ENCODE measurements at places on chromosomes 11 and 22.

DNA sequence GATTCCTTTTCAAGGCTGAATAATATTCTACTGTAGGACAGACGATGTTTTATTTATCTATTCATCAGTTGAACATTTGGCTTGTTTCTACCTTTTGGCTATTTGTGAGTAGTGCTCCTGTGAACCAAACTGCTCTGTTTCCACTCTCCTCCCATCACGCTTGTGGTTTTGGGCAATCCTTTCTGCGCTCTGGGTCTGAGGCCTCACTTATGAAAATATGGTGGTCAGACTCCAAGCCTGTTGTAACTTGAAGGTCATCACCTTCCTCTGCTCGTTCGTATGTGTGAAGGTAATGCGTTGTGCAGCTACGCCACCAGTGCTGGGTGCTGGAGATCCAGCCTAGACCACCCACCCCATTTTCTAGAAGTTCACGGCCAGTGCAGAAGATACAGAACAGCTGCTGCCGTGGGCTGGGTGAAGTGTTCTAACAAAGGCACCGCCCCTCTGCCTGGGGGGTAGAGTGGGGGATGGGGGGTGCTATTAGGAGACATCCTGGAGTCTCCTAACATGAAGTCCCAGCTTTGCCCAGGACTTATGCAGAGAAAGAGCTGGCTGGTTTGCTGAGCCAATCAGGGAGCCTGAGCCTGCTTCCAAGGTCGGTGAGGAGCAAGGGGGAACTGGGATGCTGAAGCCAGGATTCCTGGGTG lies 21.0 kb downstream of the PTPN5 start:
- no peak for DNase-seq

- no peak for DNase-seq
Observed at GRCh38 chr11:27571154-27571810, 64.7 kb upstream of the LIN7C start.

DNA sequence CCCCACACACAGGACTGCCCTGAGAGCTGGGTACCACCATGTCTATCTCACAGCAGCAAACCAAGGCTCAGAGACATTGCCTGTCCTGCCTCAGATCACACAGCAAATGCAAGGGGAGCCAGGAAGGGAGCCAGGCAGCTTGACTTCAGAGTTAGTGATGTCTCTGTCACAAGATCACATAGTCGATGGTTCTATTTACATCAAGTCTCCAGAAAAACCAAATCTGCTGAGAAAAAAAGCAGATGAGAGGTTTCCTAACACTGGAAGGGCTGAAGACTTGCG lies 16.1 kb downstream of the SCUBE1 start:
- no peak for DNase-seq

DNA sequence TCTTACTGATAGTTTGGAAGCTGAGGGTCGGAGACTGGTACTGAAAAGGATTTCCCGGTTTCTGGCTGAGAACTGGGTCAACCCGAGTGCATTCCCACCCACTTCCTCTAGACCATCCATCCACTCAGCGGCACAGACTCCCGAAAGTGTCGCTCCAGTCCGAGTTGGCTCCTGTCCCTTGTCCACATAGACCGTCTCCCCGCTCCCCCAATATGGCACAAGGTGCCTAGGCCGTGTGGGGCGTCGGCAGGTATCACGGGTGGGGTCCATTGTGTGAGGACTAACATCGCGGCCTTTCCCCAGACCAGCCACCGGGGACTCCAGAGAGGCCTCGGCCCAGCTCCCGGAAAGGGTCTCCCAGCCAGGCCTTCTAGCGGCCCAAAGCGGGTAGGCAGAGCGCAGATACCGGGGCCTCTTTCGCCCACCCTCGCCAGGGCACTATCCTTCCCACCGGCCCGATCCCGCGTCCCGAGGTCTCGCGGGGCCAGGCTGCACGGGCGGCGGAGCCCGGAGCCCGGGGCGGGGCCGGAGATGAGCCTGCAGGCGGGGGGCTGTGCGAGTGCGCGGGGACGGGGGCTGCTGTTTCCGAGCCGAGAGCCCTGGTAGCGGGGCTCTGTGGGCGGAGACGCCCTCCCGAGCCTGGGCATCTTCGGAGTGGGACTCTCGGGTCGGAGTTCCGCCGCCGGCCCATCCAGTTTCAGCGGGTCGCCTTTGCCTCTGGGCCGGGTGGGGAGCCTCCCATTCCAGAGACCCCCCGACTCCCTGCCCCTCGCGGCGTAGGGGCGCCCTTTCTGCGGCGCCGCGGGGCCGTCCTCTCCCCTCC lies 21.1 kb downstream of the SERPINH1 start:
- DNase-seq = no peak

GRCh38 chr22:49302530-49302929 lies 525.1 kb downstream of the BRD1 start:
- no peak for DNase-seq

GRCh38 chr11:16793511-16793910 lies 55.1 kb downstream of the C11orf58 start:
- no peak for DNase-seq

DNA sequence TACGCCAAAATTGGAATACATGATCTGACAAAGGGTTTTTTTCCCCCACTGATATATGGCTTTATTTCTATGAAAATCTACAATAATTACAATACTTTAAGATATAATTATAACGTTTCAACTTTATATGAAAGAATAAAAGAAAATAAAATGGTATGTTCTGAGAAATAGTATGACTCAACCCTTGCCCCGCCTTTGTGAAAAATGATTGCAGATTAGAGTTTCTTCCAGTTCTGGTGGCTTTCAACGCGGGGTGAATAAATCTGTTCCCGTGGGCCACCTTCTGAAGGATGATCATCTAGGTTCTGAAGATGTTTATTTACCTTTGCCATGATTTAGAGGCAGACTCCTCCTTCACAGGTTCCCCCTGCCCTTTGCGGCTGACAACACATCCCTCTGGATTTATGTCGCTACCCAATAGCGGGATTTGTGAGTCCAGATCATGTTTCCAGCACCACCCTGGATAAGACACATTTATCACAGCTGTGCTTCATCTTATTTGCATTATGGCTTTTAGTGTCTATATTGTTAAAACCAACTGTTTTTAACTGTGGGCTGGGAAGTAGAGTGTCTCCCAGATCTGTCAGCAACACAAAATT lies 607.0 kb upstream of the KIRREL3 start:
- no peak for DNase-seq

DNA sequence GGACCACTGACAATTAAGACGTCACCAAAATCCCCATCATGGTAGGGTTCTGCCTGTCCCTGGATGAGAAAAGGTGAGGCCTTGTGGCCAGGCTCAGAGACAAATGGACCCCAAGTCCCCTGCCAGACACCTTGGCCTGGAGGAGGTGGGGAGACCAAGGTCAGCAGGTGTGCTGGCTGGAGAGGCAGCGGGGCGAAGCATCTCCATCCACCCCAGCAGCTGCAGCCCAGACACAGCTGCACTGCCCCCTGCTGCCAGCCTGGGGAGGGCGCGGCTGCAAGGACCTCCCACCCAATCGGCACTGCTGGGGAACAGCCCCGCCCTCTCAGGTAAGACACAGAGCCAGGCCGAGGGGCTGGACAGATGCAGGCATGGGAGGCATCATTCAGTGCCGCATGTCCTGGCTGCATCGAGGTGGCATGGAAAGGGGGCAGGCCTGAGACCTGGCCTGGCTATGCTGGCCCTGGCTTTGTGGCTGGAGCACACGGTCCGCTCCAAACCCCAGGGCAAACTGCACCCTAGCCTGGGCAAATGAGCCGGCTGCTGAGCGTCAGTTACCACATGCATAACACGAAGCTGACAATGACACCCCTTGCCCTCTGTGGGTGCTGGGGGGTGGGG lies 12.2 kb upstream of the MFNG start:
- DNase-seq = no peak

- no peak for DNase-seq
Observed at GRCh38 chr11:125132071-125132470, 20.6 kb upstream of the TMEM218 start.

DNA sequence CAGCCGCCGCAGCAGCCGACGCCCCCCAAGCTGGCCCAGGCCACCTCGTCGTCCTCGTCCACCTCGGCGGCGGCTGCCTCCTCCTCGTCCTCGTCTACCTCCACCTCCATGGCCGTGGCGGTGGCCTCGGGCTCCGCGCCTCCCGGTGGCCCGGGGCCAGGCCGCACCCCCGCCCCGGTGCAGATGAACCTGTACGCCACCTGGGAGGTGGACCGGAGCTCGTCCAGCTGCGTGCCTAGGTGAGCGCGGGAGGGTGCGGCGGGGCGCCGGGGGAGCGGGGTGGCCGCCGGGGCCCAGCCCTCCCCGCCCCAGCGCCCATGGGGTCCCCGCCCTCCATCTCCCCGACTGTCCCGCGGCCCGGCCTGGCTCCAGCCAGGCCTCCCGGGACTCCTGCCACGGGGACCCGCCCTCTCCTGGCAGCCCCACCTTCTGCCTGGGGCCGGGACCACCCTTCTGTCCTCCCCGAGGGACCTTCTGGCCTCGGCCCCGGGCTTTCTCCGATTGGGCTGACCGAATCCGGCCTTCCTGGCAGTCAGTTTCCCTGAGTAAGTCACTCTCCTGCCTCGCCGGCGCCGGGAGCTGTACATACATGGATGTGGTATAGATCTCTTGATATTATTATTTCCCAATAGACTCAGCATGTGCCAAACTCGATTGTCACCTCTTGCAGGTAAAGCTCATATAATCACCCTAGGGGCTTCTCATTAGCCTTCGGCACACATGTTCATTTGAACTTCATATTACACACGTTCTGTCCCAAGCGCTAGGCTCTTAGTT lies 720 bp downstream of the PACS1 start:
- no peak for DNase-seq

DNA sequence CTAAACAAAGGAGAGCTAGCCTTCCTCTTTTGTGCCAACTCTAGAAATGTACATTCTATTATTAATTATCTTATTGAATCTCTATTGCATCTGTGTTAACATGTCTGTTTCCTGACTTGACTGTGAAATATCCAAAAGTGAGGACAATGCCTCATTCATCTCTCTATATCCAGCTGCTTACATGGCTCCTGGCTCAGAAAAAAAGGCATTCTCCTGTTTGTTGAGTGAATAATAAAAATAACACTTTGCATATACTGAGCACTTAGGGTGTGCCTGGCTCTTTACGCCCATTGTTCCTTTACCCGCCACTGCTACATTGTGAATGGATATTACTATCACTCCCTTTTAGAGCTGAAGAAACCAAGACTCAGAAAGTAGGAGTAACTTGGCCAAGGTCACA lies 19.9 kb downstream of the NRXN2 start:
- DNase-seq = no peak

DNA sequence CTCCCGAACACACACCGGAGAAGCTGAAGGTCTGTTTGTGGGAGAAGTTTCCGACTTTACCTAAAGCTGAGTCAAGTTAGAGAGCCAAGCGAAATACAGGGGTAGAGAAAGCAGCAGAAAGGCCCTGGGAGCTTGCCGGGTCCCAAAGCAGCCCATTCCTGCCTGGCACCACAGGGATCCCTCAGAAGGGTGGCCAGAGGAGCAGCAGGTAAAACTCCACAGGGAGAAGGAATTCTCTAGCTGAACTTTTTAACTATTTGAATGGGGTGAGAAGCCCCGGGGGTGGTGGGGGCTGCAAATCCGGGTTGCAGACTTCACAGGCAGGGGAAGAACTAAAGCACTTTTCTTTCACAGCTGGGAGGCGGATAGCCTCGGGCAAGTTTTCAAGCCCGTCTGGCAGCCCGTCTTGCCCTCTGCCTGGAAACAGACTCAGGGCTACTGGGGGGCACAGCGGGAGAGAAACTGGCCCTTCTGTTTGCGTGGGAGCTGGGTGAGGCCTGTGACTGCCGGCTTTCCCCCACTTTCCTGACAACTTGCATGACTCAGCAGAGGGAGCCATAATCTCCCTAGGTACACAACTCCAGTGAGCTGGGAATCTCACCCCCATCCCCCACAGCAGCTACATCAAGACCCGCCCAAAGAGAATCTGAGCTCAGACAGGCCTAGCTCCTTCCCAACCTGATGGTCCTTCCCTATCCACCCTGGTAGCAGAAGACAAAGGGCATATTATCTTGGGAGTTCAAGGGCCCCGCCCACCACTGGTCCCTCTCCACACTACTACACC lies 311.0 kb downstream of the SBF2 start:
- DNase-seq = peak; percentile 31

DNA sequence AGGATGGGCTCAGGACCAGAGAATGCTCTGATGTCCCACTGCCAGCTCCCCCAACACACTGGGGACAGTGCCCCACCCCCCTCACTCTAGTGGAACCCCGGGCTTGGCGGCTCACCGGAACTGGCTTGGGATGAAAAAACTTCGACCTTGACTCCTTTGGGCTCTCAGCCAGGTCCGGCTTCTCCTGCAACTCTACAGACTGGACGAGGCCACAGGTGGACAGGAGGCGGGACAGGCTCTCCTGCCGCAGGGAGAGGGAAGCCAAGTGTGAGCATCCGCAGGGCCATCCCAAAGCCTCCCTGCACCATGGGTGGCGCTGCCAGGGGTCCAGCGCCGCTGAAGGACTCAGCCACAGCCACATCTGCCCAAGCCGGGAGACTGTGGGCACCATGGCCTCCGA lies 3.7 kb downstream of the RRP7A start:
- no peak for DNase-seq

- DNase-seq = no peak
Observed at GRCh38 chr11:69278091-69278867, 15.7 kb upstream of the MYEOV start.

GRCh38 chr22:20237480-20238440 lies 30.4 kb downstream of the RTN4R start:
- no peak for DNase-seq

DNA sequence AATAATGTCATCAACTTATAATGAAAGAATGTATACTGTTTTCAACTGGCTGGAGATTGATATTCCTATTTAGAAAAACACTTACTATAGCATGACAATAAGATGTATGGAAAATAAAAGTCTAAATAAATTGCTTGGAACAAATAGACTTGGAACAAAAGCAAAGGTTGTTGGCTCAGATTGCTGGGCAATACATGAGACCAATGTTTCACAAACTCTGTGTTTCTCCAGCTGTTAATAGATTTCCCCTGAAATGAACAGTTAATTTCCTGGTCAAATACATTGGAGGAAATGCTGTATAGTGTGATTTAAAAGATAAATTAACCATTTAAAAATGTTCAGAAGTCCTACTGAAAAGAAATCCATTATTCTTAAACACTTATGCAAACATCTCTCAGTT lies 40.1 kb upstream of the CTSC start:
- no peak for DNase-seq

DNA sequence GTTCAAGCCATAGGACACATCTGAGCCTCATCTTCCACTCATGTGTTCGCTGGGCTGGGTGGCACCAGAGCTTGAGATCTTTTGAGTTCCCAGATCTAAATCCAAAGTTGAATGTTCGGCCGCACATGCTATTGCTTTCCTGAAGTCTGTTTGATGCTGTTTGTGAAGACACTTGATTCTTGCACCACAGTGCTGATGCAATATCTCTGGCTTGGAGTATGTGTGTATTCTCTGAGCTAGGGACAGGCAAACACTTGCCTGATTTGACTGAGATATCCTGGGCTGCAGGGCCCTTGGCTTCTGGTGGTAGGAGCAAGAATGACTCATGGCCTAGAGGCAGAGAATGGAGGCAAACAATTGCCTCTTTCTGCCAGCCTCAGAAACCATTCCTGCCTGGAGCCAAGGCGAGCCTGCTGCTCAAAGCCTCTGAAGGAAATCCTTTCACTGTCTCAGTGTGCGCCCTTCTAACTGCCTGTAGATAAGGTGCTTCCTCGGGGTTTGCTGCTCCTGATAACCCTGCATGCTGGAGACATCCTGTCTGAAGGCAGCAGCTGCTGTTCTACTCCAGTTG lies 73.0 kb downstream of the CYB5R2 start:
- peak; percentile 18 for DNase-seq

- DNase-seq = no peak
Observed at GRCh38 chr11:69703453-69703767, 412 bp downstream of the FGF19 start.

- DNase-seq = no peak
Observed at GRCh38 chr11:112223121-112223520, 3.1 kb upstream of the PTS start.

- DNase-seq = no peak
Observed at GRCh38 chr22:32574411-32574810, 99.8 kb downstream of the FBXO7 start.

Measured in HCT116 (cell line).